H4 (cell line): ENCODE measurements at places on chromosomes 1 and 21.
A peak's percentile ranks its signal among the peaks of the same experiment; 100 is the strongest.

DNA sequence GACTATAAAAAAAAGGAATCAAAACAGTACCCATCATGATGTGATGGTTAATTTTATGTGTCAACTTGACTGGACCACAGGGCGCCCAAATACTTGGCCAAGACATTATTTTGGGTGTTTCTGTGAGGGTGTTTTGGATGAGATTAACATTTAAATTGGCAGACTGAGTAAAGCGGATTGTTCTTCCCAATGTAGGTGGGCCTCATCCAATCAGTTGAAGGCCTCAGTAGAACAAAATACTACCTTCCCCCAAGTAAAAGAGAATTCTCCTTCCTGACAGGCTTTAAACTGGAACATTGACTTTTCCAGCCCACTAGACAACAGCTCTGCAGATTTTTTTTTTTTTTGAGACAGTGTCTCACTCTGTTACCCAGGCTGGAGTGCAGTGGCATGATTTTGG, 10.7 kb downstream of the RAB29 start:
- DNase-seq, result no peak

DNA sequence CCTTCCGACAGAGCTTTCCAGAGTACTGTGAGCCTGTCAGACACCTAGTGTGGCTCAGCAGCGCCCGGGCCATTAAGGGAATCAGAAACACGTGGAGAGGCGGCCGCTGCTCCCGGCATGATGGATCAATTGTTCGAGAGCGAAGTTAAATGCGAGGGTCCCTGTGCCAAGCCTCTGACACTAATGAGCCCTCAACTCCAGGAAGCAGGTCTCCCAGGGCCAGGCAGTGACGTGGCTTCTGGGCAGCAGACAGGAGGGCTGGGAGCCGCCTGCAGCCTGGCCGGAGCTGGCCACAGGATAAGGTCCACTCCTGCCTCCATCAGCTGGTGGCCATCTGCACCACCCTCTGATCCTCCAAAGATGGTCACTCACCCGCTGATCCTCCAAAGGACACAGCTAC, 67.5 kb upstream of the CLDN14 start:
- DNase-seq, result no peak

DNA sequence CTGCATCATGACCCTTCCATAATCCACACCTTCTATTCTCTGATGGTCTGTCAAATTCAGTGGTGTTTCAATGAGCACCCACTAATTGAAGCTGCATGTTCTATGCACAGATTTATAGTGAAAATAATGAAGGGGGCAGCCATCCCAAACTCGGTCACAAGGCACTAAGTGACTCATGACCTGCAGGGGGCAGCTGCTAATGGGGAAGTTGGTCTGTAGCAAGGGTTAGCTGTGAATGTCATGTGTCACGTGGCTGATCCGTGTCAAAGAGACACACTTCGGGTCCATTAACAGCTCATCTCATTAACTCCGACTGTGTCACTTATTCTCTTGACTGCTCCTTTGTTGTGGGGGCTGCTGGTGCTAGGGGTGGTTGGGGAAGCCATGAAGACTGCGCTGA, 306.6 kb downstream of the PCP4 start:
- no peak for DNase-seq

GRCh38 chr1:1240348-1240732, 6.2 kb downstream of the C1QTNF12 start:
- DNase-seq, result no peak

GRCh38 chr21:46220847-46221246, 7.7 kb downstream of the LSS start:
- no peak for DNase-seq

GRCh38 chr1:73907051-73907450, 290.9 kb downstream of the LRRIQ3 start:
- DNase-seq, result no peak

GRCh38 chr1:33361532-33362235, 40.8 kb upstream of the A3GALT2 start:
- DNase-seq, result no peak

DNA sequence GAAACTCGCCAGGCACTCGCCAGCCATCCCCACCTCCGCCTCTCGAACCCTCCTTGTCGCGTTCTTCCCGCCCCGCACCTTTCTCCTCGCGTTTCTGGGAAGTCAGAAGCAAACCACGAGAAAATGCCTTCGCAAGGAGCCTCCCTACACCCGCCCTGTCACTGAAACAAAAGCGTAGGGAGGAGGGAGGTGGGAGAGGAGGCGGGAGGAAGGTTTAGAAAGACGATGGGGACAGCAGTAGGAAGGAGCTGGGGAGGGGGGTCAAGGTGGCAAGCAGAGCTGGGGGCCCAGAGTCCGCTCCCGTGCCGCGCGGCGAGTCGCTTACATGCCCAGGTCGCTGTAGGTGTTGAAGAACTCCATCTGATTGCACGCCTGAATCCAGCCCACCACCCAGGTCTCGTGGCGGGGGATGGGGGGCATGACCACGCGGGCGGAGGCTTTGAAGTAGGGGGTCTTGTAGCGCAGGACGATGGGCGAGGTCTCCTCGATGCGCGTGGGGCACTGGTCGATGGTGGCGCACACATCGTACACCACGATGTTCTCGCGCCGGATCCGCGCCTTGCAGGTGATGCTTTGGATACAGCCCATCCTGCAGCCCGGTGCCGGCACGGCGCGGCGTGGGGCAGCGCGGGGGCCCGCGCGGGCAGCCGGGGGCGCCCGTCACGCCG, 1.0 kb downstream of the FAM78B start:
- DNase-seq, result no peak

DNA sequence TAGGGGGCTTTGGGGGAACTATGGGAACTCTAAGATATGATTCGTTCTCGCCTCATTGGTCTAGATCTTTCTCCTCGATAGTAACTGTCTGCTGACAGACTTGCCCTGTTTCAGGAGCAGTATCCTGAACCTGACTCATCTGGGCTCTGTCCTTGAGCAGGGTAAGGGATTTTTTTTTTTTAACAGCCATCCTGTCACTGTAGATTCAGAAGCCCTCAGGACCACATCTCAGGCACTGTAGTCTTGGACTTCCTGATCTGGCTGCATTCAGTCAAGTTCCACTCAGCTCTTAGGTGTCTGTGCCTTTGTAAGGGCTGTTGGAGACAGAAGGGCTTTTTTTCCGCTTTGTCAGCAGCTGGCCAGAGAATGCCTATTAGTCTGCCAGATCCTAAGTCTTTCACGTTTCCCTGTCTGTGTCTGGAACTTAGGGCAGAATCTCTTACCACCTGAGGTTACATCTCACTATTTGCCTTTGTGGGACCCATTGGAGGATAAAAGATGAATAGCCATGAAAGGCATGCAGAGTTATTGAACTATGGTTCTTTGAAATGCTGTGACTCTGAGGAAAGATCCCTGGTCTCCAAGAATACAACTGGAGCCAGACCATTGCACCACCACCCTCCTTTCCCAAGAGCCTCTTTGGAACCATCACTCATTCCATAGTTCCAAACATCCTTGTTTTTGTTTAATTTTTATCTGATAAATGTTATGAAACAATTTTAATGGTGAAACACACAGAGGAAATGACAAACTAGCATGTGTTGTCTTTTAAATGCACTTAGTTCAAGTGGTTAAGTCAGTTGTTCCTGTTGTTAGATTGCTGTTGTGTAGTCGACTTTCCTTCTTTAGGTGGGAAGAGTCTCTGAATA, 49.7 kb upstream of the MACF1 start:
- peak; percentile 12 for DNase-seq

DNA sequence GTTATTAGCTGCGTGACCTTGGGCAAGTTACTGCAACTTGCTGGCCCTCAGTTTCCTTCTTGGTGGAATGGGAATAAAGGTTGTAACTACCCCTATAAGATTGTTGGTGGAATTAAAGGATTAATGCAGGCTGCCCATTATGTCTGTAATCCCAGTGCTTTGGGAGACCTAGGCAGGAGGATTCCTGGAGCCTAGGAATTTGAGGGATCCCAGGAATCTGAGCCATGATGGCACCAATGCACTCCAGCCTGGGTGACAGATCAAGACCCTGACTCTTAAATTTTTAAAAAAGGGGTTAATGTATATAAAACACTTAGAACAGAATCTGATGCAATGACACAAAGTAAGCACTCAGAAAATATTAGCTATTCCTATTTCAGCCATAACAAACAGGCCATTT, 67.3 kb downstream of the PTGER3 start:
- DNase-seq, result no peak

- DNase-seq, result no peak
Observed at GRCh38 chr21:39730418-39731157, 14.4 kb upstream of the IGSF5 start.

- DNase-seq, result no peak
Observed at GRCh38 chr1:34918977-34919561, 10.4 kb downstream of the DLGAP3 start.

- no peak for DNase-seq
Observed at GRCh38 chr21:28086861-28087581, 905.7 kb downstream of the LTN1 start.

- DNase-seq, result no peak
Observed at GRCh38 chr1:208631092-208631491, 386.9 kb upstream of the PLXNA2 start.

DNA sequence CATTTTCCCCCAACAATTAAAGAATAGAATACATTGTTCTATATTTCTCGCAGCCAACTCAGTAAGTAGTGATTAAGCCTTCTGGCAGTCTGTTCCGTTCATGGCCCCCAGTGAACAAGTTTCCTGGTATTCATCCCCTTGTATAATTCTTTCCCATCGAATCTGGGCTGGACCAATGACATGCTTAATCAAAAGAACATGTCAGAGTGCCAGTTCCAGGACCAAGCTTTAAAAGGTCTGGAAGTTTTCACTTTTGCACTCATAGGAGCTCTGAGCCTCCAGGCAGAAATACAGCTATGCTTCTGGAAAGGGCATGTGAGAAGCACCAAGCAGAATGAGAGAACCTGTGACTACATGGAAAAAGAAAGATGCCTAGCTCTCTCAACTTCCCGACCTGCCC, 22.5 kb upstream of the DPYD start:
- no peak for DNase-seq

GRCh38 chr1:38088791-38089190, 42.2 kb upstream of the POU3F1 start:
- DNase-seq, result no peak

DNA sequence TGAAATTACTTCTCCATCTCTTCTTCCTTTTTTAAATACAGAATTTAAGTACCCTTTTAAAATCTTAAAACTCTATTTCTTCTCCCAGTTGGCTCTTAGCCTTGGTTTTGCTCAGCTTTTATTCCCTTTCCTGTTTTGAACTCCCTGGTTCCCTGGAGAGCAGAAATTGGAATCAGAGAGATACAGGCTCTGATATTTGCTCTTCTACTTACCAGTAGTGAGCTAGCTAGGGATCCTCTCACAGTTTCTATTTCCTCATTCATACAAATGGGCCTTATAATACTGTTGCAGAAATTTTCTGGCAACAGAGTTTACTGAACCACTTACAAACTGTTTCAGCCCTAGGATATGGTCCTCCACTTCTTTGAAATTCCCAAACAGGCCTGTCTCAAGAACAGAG, 606.3 kb downstream of the NUF2 start:
- no peak for DNase-seq

GRCh38 chr1:182649041-182649440, 35.3 kb downstream of the RGS8 start:
- DNase-seq, result no peak

DNA sequence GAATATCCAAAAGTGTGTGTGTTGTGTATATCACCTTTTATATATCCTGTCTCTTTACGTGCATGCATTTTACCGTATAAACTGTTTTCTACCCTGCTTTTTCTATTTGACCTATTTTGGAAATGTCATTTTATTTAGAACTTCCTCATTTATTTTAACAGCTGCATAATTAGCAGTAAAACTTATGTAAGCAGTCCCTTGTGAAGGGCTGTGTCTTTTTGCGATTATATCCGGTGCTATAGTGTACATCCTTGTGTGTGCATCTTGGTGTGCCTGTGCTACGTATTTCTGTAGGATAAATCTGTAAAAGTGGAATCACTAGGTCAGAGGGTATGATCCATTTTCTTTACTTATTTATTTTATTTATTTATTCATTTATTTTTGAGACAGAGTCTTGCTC, 7.2 kb downstream of the LGALS8 start:
- DNase-seq, result no peak

DNA sequence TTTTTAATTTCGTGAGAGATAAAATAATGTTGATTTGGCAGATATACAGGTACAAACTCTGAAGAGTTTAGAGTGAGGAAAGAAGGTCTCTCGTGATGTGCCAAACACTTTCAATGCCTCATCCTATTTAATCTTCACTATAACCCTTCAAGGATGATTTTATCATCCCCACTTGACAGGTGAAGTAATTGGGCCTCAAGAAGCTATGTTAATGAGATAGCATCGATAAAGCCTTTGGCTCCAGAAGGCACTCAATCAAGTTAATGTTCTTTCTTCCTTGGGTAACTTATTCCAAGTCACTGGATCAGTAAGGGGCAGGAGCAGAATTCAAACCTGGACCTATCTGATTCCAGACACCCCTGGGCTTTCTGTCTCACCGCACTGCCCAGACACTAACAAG, 7.2 kb downstream of the LMOD1 start:
- DNase-seq, result no peak

DNA sequence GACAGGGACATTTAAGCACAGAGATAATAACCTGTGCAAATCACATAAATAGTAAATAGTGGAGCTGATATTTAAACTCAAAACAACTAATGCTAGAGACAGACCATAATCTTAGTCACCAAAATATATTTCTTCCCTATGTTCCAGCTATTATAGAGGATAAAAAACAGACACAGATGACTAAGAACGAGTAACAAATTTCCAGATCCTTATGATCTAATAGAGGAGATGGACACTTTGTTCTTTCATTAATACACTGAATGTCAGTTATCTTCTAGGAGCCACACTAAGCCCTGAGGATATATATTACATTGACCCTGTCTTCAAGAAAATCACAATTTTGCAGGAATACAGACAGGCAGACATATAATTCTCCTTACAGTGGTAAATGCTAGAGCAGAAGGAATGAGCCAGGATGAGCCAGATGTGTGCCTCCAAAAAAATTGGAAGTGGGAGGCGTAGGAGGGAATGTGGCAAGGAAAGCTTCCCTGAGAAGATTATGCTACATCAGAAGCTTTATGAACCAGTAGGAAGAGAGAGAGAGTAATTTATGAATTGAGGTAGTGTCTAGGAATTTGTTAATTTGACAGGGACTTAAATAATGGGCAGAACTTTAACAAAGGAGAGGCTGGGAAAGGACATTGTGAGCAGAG, 395.4 kb upstream of the BEND5 start:
- no peak for DNase-seq

- peak; percentile 59 for DNase-seq
Observed at GRCh38 chr1:8520483-8520966, 202.6 kb downstream of the SLC45A1 start.

- DNase-seq, result no peak
Observed at GRCh38 chr1:30805304-30806003, 47.9 kb upstream of the LAPTM5 start.

DNA sequence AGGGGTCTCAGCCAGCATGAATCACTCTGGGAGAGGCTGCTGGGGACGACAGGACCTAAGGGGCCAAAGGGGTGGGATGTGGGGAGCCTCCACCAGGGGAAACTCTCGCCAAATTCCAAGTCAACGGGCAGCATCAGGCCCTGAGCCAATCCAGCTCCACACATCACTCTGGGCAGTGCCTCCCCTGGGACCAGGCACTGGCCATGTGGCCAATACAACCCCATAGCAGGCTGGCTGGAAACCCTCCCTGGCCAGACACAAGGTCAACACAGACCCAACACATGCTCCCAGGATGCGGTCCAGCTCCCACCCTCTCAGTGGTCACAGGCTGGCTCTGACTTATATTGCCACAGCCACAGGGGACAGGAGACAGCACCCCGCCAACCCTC, 60.0 kb downstream of the MEGF6 start:
- no peak for DNase-seq
